ENCODE measurements at places on chromosomes 6 and 20.
A peak's percentile ranks its signal among the peaks of the same experiment; 100 is the strongest.

GRCh38 chr20:19213946-19214490 is 1.6 kb downstream of the SLC24A3 start:
- DNase-seq: no peak
- no peaks in the 10 kb centered on the region for H3K4me1 ChIP-seq
- no peak overlapping the region for H3K4me3 ChIP-seq
- no peaks in the 10 kb centered on the region for H3K36me3 ChIP-seq

DNA sequence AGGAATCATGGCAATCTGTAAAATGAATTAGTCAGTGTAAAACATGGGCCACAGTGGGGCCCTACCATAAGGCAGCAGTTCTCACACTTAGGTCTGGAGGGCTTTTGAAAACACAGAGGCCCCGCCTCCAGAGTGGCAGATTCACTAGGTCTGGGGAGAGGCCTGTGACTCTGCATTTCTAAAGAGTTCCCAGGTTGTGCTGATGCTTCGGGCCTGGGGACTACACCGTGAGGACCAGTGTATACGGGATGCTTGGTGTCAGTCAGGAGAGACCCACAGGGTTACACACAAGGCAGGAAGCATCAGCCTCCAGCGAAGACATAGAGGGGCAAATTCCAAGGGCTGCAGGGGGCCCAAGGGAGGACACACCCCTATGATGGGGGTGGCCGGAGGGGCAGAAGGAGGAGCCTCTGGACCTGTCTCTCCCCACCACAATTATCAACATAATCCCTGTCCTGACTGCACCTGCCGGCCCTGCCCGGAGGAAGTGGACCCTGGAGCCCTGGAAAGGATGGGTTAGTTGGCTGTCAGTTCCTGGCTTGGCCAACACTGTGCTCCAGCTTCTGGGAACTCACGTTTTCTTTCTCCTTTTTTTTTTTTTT is 46.7 kb downstream of the FGD2 start:
- H3K27me3 ChIP-seq: no peaks in the 10 kb centered on the region
- H3K27ac ChIP-seq: peak overlapping the region; percentile 98
- peak overlapping the region; percentile 89 for H3K4me3 ChIP-seq
- H3K36me3 ChIP-seq: peaks cover 11% of the 10 kb centered on the region
- peaks cover 74% of the 10 kb centered on the region for H3K4me1 ChIP-seq

- no peak overlapping the region for H3K4me3 ChIP-seq
- peaks cover 7% of the 10 kb centered on the region for H3K27me3 ChIP-seq
- H3K27ac ChIP-seq: no peak overlapping the region
- H3K36me3 ChIP-seq: no peaks in the 10 kb centered on the region
- DNase-seq: no peak
Observed at GRCh38 chr20:24895898-24896658, 53.0 kb upstream of the CST7 start.

DNA sequence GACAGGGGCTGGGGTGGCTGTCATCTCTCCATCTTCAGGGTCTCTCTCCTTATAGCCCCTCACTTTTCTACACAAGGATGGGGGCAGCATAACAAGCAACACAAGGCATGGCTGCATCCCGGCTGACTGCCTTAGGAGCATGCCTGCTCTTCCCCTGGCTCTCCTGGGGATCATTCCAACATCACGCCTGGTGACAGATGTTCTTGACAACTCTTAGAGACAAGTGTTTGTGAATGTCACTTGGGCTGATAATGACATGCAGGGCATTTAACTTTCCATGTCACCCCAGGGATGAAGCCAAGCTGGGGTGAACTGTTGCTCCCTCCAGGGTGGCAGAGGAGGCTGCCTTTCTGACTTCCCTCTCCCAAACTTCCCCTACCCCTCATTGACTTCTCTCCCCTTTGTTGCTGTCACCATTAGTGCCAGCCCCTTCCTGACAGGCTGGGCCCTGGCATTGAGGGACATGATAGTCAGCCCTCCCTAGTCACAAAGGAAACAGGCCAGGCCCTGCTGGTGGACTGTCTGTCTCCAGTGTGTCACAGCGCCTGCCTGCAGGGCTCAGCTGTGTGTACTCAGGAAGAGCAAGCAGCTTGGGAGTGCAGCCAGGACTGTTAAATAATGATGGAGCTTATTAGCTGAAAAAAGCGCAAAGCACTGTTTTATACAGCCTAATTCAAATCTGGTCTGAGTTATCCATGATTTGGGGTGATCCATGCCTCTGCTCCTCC is 161.8 kb downstream of the LRFN2 start:
- H3K27me3 ChIP-seq: peaks cover 31% of the 10 kb centered on the region
- DNase-seq: no peak
- no peak overlapping the region for H3K4me3 ChIP-seq
- H3K36me3 ChIP-seq: no peaks in the 10 kb centered on the region
- no peak overlapping the region for H3K27ac ChIP-seq
- no peaks in the 10 kb centered on the region for H3K4me1 ChIP-seq

DNA sequence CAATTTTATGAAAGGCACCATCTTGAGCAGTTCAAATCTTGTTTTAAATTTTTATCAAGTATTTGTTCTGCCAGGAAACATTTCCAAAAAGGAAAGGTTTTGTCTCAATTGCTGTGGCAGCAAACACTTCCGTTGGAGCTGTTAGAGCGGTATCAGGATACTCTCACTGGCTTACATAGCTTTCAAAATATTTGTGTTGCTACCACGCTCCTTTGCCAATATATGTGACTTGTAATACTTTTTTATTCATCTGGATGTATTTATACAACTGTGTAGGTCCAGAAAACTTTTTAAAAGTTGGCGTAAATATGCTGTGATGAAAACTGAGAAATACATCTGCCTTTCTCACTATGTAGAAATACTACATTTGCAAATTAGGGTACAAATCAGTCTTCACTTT is 37.8 kb upstream of the NHSL1 start:
- no peak overlapping the region for H3K27ac ChIP-seq
- no peaks in the 10 kb centered on the region for H3K4me1 ChIP-seq
- no peak for DNase-seq

DNA sequence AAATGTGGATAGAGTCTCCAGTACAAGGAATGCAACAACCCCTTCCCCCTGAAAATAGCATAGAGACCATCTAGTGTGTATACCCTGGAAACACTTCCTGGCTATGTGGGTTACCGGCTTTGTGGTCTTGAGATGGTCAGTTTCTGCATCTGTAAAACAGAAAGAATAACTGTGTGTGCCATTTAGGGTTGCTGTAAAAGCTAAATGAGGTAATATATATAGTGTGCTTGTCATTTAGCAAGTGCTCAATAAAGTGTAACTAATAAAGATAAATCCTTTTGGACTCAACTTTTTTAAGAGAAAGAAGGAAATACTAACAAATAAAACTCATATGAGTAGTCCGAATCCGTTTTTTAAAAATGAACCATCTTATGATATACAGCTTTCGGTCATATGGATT is 109.1 kb downstream of the SOBP start:
- no peaks in the 10 kb centered on the region for H3K4me1 ChIP-seq
- H3K36me3 ChIP-seq: no peaks in the 10 kb centered on the region
- H3K27me3 ChIP-seq: peaks cover 12% of the 10 kb centered on the region

- H3K4me1 ChIP-seq: no peaks in the 10 kb centered on the region
- DNase-seq: no peak
- peaks cover 7% of the 10 kb centered on the region for H3K27me3 ChIP-seq
- H3K36me3 ChIP-seq: no peaks in the 10 kb centered on the region
- H3K27ac ChIP-seq: no peak overlapping the region
Observed at GRCh38 chr6:39755231-39755630, 30.0 kb upstream of the KIF6 start.
